ENCODE measurements at places on chromosomes 4 and X. TPM values are rescaled to one million over a fixed set of nuclear protein-coding genes. Genes with fewer than 3 reads are reported as not detected.

Gene ADAMTS3
- 0.42 TPM for total RNA-seq

DNA sequence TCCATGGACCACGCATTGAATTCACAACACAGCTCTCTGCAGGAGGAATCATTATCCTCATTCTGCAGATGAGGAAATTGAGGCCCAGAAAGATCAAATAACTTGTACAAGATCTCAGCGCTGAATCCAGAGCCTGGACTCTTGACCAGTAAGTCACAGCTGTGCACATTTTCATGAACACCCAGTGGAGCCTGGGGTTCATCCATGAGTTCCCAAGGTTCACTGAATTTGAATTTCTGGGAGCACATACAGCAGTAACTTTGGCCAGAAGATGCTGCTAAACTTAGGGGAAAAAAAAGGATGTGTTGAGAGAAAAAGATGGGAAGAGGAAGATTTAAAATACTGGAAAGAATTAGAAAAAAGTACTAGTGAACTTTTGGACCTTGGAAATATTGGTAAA is 218.7 kb upstream of the PPARGC1A start:
- no peak for DNase-seq

Gene MGST2
- total RNA-seq: 112 TPM

- DNase-seq: no peak
Observed at GRCh38 chr4:185190306-185190856, 13.4 kb downstream of the CFAP97 start.

GRCh38 chr4:166091912-166092510 is 219.0 kb downstream of the TLL1 start:
- DNase-seq: no peak

DNA sequence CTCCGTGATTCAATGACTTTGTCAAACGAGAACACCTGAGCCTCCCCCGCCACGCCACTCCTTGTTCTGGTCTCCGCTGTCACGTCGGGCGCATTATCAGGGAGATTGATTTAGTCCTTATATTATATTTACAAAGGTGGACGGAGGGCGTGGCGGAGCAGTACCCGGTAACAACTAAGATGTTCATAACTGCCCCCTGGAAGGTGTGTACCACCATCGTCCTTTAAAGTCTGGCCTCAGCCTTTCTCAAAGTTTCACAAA is 284.2 kb downstream of the PACRGL start:
- no peak for DNase-seq

Gene SPANXN3
- not detected for total RNA-seq

DNA sequence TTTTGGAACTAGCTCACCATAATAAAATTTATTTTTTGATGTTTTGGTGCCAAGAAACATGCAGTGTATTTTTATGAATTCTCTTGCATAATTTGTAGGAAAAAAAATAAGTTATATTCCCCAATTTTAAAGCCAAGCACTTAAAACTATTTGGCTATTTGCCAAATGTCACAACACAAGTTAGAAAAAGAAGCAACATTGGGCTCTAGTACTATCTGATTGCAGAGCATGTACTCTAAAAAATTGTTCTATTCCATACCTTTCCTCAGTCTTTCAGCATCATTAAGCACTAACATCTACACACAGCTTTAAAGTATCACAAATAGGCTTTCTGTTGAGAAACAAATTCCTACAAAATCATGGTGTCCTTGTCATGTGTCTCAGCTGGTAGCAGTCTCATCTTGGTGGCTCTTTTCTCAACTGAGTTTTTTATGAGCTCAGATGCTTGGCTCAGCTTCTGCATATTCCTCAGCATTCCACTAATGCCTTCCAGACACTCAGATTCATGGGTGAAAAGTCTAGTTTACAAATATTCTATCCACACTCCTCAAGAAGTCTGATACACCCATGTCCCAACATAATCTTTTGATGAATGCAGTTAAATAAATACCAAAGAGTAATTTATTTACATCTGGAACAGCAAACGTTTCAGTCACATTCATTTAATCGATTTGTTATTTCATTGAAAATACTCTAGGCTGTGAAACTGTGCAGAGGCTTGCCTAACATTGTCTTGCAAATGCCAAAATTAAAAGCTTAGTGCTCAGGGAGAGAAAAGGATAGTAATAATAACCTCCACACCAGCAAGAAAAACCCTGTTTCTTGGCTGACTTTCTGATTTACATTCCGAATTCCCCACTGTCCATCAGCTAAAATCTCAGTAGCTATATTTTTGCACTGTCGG is 2209.9 kb downstream of the PCDH7 start:
- DNase-seq: no peak

DNA sequence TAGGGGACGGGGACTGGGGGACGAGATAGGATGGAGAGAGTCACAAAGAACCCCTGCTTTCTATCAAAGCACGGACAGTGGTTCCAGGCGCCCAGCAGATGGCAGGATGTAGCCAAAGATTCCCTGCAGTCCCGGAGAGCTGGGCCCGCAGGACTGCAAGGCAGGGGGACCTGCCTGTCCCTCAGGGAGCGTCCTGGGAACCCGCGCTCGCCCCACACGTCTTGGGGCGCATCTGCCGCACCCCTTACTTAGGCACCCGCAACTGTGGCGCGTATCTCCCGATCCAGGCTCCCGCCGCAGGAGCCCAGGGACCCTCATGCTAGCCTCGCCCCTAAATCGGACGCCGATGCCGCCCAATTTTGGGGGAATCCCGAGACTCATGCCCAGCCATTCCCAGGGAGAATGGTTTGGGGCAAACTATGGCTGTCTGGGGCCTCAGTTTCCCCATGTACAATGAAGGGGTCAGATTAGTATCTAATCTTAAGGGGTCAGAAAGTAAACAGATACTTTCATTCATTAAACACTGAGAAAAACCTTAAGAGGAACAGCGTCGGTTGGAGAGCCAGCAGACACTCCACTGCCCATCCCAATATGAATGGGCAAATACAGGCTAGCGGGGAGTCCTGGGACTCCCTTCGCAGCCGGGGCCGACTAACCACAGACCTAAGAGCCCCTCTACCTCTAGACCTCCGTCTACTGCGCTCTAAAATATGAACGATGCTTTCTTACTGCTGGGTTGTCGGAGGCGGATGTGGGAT is 581 bp upstream of the STK32B start:
- DNase-seq: peak; percentile 78

- DNase-seq: peak; percentile 58
Observed at GRCh38 chr4:2817701-2818350, 24.9 kb downstream of the SH3BP2 start.

Gene TMEM184C
- 25.9 TPM for total RNA-seq

Gene SHROOM3
- total RNA-seq: 14.2 TPM

DNA sequence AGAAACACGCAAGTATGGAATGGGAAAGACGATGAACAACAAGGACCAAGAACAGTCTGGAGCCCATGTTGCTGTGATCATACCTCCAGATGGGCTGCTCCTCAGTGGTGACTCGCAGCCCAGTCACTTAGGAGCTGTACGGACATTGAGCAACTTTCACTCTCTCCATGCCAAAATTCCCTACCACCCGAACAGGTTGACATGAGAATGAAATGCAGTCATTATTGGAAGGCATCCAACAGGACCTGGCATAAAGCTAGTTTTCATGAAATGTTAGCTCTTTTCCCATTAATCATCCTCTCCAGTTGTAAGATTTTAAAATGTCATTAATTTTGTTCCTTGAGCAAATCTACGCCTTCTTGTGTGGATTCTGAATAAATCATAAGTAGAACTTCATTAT is 82.7 kb upstream of the GPM6B start:
- DNase-seq: no peak

Gene CRLF2
- total RNA-seq: not detected

DNA sequence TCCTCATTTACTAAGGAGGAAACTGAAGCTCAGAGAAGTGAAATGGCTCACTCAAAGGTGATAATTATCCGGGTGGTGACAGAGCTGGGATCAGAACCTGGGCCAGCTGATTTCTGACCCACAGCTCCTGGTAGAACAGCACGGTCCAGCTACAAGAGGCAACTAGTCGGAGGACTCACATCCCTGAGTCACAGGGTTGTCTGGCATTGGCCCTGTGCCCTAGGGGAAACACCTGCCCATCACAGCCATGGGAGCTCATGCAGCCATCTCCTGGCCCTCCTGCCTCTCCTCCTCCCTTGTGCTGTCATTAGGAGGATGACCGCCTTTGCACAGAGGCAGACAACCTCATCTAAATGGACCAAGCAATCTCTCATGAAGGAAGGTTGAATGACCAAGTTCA is 115.2 kb upstream of the TSPAN5 start:
- DNase-seq: no peak

Gene PRRG1
- 18.4 TPM for total RNA-seq

DNA sequence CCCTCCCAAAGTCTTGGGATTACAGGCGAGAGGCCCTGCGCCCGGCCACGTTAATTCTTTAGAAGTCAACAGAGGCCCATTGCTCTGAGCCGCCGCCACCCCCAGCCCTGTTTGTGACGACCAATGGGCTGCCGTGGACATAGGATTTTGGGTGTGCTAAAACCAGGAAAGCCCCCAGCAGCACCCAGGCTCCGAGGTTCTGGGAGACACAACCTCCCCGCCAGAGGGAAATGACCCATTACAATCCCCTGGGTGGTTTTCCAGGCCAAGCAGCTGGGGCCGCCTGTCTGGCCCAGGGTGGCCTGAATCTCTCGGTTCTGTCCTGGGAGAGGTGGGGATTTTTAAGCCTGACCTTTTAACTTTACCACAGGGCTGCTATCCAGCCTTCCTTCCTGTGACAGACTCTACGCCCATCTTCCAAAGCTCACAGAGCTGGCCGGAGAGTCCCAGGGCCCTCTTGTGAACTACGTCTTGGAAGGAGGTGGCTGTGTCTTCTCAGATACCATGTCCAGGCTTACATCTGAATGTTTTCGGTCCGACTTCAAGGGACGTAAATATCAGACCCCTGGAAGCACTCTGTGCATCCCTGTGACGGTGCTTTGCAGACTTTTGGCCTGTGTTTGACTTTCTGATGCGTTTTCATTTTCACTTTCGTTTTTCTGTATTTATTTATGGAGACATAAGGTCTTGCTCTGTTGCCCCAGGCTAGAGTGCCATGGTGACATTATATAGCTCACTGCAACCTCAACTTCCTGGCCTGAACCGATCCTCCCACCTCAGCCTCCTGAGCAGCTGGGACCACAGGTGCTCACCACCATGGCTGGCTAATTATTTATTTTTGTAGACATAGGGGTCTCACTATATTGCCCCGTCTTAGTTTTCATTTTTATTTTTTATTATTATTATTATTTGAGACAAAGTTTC is 36.0 kb downstream of the P2RY8 start:
- DNase-seq: no peak

GRCh38 chr4:175351473-175351872 is 433.3 kb downstream of the ADAM29 start:
- DNase-seq: no peak

Gene LYAR
- 10.0 TPM for total RNA-seq

DNA sequence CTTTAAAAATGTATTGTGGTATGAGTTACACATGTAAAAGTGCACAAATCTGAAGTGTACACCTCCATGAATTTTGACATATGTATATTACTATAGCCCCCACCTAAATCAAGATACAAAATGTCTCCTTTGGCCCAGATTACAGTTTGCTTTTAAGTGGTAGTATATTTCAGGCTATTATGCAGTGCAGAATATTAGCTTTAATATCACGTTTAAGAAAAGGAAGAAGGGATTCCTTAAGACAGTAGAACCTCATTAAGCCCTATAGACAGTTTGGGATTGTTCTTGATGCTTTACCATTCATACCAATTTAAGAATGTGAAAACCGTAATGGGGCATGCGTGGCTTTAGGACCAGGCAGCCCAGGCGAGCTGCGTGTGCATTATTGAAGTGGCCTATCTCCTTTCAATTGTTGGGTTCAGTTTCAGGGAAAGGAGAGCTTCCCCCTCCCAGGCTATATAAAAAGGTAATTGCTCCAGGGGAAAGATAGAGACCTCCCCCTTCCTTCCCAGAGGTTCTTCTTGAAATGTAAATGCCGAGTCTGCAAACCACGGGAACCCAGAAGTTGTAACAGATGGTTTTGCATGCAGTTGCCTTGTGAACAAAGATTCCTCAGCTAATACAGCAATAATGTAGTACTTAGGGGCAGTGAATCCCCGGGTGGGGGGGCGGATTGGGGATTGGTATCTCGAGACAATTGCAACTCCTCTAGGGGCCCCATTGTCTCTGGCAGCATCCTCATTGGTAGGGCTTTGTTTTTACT is 106.1 kb downstream of the UCHL1 start:
- DNase-seq: no peak

DNA sequence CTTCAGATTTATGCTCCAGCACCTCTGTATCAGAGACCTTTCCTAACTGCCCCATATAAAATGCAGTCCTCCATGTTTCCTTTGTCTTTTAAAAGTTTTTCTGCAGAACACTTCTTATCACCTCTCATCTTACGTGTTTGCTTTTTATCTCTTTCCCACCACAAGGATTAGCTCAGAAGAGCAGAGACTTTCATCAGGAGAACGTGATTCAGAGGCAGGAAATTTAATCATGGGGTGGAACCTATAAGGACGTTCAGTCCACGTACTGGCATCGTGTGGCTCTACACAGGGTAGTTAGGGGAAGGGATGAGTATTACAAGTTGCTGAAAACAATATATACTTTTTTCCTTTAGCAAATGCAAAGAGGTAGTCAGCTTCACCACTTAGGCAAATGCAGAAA is 98.7 kb downstream of the SORBS2 start:
- DNase-seq: no peak

GRCh38 chr4:15706646-15707362 is 3.9 kb downstream of the BST1 start:
- no peak for DNase-seq

Gene EFNB1
- 15.8 TPM for total RNA-seq

DNA sequence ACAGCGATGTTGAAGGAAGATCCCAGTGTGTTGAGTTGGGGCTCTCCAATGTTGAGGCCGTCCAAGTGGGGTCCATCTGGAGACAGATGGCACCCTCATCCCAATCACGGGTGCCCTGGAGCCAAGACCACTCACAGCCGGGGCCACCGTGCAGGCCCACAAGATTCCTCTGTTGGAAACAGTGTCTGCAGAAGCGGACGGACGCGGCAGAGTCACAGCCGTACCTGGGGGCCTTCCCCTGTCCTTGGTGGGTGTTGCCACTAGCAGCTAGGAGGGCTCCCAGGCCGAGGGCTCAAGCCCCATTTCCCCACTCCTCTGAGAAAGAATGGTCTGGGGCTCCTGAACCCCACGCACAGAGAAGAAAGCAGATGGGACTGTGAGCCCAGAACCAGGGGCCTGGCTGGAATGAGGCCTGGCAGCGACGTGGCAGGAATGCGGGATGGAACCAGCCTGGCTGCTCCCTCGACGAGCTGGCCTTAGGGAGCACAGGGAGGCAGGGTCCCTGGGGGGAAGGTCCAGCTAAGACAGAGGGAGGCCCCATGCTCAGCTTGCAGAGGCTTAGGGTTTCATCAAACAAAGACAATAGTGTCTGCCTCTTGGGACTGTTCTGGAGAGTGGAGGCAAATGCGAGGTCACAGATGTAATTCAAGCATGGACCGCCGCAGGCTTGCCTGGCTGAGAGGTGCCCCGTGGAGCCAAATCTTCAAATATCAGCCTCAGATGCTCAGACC is 228.9 kb downstream of the AFAP1 start:
- peak; percentile 16 for DNase-seq

- no peak for DNase-seq
Observed at GRCh38 chr4:152016303-152016620, 255.5 kb upstream of the GATB start.

- DNase-seq: no peak
Observed at GRCh38 chr4:30825008-30825770, 105.0 kb downstream of the PCDH7 start.

Measured in left ventricle myocardium superior (tissue), 1 donor.